EL (cell line): ENCODE measurements at places on chromosomes 5 and 9.
A peak's percentile ranks its signal among the peaks of the same experiment; 100 is the strongest.

GRCh38 chr5:14557791-14558415 is 23.7 kb upstream of the OTULINL start:
- no peak for DNase-seq

DNA sequence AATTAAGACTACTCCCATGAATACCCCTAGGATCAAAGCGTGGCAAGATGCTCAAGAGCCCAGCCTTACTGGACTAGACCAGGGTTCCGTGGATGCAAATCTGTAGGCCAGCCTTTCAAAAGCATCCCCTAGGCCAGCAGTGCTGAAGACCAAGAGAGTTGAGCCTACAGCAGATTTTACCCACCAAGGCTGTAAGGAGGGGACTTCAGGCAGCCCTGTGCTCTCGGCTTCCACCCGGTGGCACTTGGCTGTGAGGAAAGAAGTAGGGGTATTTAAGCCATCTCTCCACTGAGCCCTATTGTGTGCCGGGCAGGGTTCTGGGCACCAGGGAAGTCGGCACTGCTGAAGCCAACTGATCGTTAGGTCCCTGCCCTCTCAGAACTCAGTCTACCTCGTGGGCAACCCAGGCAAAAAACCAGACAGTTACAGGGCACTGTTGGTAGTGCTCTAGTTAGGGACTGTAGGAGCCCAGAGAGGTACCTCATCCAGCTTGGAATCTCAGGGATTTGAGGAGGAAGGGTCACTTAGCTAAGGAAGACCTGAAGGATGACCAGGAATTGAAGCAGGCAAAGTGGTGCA is 25.5 kb downstream of the TCF7 start:
- no peak for DNase-seq

- DNase-seq, result peak; percentile 85
These were observed at the start of gene ELAVL2 for GRCh38 chr9:23826120-23826629. Gene ELAVL2 (minus strand): TSS chr9:23826240. CDS start chr9:23762234, 64,006 bp downstream.

DNA sequence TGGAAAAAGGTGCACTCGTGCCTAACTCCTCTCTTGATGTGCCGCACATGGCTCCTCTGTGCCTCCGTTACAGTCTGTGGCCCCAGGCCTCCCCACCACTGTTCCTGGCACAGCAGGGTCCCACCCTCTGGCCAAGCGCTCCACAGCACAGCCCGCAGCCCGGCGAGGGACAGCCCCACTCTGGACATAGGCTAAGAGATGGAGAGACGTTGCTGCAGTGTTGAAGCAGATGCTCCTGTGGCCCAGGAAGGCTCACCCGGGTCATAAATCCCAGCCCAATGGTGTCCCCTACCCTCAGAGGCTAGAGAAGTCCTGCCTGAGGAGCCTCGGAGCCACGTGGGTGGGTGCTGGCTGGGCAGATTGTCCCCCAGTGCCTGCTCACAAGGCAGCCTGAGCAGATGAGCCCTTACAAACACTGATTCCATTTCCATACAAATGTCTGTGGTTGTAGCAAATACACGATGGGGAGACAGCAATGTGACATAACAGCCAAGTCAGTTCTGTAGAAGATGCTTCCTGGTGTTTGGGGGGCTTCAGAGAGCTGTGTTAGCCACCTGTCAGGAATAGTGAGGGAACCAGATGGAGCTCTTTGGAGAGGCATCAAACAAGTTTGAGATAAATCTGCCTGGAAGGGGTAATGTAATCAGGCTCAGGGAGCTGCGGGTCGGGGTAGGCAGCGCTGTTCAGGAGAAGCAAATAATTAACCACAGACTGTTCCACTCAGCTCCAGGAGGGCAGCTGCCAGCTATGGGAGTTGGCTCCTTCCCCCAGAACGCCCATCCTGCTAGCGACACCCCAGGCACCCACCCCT is 41.7 kb downstream of the C5orf15 start:
- DNase-seq, result no peak

GRCh38 chr9:29456940-29457339 is 1883.7 kb upstream of the C9orf72 start:
- peak; percentile 13 for DNase-seq

DNA sequence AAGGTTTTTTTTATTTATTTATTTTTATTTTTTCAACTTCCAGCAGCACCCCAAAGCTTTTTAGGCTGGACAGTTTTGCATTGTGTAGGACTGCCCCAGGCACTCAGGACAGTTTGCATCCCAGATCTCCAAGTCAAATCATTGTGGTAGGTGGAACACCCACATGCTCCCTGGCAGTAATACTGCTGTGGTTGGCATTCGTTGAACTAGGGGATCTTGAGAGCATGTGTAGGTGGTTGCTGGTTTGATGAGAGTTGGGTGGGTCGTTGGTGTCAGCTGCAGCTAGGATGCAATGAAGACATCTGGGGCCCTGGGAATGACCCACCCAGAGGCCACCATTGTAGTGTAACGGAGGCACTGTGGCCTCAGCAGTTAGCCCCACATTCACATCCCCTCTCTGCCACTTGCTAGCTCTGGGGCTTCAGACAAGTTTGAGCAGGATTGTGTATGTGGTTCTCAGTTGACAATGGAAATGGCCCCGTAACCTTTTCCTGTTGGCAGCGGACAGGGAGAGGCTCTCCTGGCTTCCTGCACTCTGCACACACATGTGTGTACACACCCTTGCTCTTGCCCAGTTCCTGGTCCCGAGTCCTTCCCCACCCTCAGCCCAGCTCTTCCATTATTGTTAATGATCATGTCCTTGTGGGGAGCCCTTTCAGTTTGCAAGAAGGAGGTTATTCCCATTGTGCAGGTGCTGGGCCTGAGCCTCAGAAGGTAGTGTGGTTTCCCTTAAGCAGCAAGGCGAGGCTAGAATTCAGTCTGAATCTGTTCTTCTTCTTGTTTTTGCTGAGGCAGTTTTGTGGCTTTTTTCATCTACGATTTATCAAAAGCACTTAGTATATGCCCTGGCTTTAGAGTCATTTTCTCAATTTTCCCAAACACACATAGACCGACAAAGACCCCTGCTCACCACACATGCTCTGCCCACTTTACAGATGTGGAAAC is 46.5 kb downstream of the PPARGC1B start:
- no peak for DNase-seq

- DNase-seq, result no peak
These were observed 213.6 kb downstream of the DAB2IP start for GRCh38 chr9:121865060-121865459.

DNA sequence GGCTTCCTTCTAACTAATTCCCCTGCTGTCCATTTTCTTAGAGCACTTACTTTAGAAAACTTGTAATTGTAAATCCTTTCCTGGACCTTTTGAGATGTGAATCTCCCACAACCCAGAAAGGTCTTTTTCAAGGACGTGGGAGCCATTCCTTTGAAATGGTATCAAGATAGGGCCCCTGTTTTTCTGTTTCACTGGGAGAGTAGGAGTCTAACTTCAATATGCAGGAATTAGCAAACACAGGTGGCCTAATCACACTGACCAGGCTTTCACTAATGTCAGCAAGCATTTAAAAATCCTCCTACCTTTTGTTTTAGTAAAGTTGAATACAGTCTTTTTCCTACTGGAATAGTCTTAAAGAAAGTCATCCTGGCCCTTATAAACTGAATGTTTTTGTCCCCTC is 558.3 kb downstream of the PTPRD start:
- no peak for DNase-seq

DNA sequence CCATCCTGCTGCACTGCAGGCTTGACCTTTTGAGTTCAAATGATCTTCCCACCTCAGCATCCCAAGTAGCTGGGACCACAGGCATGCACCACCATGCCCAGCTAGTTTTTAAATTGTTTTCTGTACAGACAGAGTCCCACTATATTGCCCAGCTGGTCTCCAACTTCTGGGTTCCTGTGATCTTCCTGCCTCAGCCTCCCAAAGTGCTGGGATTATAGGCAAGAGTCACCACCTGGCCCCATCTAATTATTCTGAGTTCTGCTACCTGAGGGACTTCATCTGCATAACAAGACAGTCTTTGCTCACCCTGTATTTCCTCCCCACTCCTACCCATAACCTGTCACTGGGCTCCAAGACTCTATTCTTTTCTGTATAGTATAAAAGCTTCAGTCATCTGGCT is 54.6 kb upstream of the CEMIP2 start:
- DNase-seq, result no peak

DNA sequence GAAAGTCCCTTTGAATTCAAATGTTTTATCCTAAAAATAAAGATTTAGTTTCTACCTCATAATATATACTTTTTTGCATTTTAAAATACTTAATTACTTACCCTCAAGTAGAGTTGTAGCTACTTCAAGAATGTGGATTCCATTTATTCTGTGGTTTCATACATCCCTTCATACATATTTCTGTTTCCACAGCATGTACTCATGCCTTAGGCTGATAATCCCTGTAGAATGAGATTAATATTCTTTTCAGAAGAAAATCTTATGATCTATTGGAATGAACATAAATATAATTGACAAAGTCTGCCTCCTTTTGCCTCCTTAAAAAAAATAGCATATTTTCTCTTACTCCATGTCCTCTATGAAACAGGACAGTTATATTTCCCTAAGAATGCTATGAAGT is 465.7 kb downstream of the DTWD2 start:
- no peak for DNase-seq

DNA sequence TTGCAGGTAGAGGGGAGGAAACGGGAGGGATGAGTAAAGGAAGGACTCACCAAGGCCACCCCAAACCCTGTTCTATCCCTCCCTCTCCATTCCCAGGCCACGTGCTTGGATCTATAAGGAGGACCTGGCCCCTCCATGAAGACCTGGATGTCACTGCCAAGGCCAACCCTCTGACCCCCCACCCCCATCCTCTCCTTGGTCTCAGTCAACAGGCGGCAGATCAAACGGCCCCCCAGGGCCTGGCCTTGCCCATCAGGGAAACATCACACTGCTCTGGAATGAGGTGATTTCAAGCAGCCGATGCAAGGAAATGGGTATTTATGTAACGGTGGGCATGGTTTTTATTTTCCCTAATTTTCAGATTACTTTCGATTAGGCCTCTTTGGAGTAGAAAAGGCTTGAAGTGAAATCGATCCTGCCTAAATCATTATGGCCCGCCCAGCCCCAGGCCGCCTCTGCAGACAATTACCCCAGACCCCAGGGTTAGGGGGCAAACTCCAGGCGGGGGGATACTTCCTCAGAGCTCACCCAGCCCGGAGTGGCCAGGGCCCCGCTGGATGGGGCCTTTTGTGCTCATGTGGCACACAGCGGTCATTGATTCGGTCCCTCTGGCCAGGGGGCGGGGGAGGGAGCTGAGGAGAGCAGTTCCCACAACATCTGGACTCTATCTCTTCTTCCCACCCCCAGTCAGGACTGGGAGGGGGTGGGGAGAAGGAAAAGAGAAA is 125.3 kb downstream of the PHF2 start:
- no peak for DNase-seq

GRCh38 chr5:136802383-136802782 is 437.0 kb upstream of the TRPC7 start:
- DNase-seq, result peak; percentile 31

- no peak for DNase-seq
These were observed 6.0 kb downstream of the ST6GALNAC6 start for GRCh38 chr9:127893392-127893791.

DNA sequence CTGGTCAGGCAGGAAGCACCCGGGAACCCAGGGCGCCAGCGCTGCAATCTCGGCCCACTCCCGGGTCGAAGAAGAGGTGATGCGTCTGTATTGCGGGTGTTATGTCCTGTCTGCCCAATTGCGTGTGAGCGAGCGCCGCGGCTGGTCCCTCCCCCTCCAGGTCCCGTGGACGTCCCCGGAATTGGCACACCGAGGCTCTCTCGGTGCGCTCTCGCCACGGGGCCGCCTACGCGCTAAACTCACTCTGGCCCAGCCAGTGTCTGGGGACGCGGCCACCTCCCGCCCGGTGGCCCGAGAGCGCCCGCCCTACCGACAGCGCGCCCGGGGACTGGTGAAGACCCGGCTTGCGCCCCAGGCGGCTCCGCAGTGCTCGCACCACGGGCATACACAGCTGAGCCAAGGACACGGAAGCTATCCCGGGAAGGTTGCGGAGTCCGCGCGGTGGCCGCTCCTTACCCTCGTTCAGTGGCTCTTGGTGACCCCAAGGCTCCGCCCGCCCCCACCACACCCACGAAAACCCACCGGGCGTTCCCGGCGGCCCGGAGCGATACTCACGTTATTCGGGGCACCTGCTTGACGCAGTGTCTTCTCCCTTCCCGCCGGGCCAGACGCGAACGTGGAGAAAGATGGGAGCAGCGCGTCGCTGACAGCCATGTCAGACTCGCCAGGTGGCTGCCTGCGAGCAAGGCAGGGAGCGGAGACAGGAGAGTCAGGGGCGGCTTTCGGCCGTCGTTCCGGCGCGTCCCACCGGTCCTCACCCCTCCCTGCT is 1.0 kb downstream of the KLF4 start:
- DNase-seq, result peak; percentile 62

DNA sequence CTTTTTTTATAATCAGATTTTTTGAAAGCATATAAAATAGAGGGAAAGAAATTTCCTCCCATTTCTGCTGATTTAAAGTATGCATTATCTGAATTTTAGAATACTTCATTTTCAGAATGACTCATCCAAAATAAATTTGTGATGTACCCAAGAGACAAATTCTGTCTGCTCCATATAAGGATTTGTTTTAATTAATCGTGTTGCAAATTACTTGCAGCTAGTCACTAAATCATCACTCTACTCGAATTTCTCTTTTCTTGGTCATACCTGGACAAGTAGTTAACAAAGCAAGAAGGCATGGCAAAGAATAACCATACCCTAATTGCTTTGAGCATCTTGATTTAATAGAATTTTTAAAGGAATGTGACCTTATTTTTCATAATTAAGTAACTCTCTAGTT is 284.1 kb upstream of the GRAMD2B start:
- peak; percentile 40 for DNase-seq

- DNase-seq, result no peak
These were observed 117.7 kb upstream of the GNA14 start for GRCh38 chr9:77765781-77766259.

GRCh38 chr9:136840877-136841645 is 1.2 kb upstream of the AJM1 start:
- peak; percentile 66 for DNase-seq

- no peak for DNase-seq
These were observed 6.5 kb upstream of the NHP2 start for GRCh38 chr5:178160176-178160575.

- peak; percentile 91 for DNase-seq
These were observed 4.5 kb downstream of the ZNF608 start for GRCh38 chr5:124741711-124742496.

DNA sequence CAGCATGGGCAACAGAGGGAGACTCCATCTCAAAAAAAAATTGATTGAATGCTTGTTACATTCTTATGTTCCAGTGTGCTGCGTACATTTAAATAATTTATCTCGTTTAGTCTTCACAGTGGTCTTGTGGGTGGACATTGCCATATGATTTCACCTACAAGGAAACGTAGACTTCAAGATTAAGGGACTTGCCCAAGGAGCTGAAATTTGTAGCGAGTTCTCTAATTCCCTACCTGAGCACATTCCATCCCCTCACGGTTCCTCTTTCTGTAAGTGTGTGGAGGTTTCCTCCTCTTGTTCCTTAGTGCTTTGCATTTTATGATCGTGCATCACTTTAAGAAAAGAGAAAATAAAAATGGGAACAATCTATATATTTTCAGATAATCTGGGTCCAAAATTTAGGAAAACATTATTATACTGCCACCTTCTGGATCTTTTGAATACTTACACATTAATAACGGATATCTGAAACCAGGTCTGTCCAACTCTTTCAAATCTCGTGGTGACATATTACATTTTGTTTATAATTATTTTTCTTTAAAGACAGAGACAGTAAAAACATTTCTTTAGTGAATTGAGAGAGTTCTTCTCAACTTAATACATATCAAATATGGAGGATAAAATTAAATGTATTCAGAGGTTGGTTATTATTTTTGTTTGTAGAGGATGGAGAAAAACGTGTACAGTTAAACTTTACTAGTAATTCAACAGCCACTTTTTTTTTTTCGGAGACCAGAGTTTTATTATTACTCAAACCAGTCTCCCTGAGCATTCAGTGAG is 29.9 kb upstream of the C7 start:
- DNase-seq, result peak; percentile 31
